Aortic smooth muscle cell (primary cell): ENCODE measurements at places on chromosomes 2 and 18. TPM values are rescaled to one million over a fixed set of nuclear protein-coding genes. Genes with fewer than 3 reads are reported as not detected.

The TOGARAM2 gene
- under 0.01 and 0.12 TPM in 2 replicates for total RNA-seq

The ITPRIPL1 gene
- total RNA-seq, result 0.26 and 0.75 TPM in 2 replicates

The RNASEH1 gene
- 36.1 and 45.0 TPM in 2 replicates for total RNA-seq

The ANKRD30B gene
- not detected in 2 replicates for total RNA-seq

The SIX2 gene
- total RNA-seq, result 0.75 and 9.8 TPM in 2 replicates

The PPM1G gene
- total RNA-seq, result 76.8 and 107 TPM in 2 replicates

The GAL3ST2 gene
- total RNA-seq, result not detected in 2 replicates

The SH2D6 gene
- 0.12 and 0.40 TPM in 2 replicates for total RNA-seq

The SRD5A2 gene
- not detected in 2 replicates for total RNA-seq

The GPAT2 gene
- total RNA-seq, result 4.5 and 5.8 TPM in 2 replicates

The PLB1 gene
- total RNA-seq, result 1.2 and 1.6 TPM in 2 replicates
